ENCODE measurements at places on chromosomes 1 and 21.

- no peak for DNase-seq
Measured at GRCh38 chr1:89881415-89882058, 60.7 kb downstream of the LRRC8D start.

DNA sequence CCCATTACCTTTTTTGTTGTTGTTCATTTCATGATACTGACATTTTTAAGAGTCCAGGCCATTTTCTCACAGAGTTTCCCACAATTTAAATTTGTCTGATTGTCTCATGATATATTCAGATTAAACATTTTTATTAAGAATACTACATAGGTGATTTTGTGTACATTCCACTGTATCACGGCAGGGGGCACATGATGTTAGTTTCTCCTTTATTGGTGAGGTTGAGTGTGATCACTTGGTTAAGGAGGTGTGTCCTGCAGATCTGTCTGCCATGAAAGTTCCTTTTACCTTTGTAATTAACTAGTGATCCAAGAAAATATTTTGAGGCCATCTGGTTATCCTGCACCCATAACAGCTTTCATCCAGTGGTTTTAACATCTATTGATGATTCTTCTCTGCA is 11.8 kb downstream of the RTCA start:
- DNase-seq = no peak

DNA sequence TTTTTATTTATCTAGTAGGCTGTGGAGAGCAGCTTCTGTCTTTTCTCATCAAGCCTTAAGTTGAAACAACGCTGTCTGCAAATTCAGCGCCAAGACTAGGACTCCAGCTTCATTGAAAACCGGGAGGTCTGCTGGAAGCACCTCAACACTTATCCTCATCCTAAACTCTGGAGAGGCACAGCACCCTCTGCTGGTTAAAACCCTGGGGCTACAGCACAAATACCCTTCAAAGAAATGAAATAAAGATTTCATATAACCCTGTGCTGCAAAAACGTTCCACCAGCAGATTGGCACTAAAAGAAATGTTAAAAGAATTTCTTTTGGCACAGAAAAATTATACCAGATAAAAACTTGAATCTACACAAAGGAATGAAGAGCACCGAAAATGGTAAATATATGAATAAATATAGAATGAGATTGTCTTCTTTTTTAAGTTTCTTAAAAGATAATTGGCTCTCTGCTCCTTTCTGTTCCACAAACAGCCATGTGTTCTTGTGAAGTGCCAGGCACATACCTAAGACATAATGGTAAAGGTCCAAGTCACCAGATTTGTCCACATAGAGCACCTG is 227.7 kb upstream of the SAMSN1 start:
- DNase-seq = peak; percentile 7

GRCh38 chr1:98002288-98002687 is 81.5 kb upstream of the DPYD start:
- no peak for DNase-seq

GRCh38 chr1:94903280-94904009 is 23.5 kb downstream of the CNN3 start:
- no peak for DNase-seq

GRCh38 chr1:226823643-226824042 is 46.8 kb upstream of the PSEN2 start:
- DNase-seq = no peak
